T-helper 2 cell (primary cell): ENCODE measurements at places on chromosomes 1 and 21.

- DNase-seq, result no peak
These were observed 1.3 kb downstream of the AGO3 start for GRCh38 chr1:35932158-35932636.

DNA sequence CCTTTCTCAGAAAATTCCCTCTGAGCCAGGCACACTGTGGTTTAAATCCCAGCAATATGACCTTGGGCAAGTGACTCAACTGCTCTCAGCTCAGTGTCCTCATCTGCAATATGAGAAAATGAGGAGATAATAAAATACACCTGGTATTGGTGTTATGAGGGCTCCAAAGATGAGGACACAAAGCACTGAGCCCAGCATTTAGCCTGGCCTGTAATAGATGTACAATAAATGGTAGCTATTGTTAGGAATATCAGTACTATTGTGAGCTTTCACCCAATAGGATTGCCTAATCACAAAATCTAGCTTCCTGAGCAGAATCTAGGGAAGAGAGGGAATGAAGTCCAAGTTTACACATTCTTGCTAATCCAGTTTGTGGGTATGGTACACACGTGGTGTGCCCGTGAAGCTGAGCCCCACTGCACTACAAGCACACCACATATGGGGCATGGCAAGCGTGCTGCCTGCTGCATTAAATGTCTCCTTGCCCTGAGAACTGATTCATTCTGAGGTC, 24.3 kb upstream of the SLC30A1 start:
- no peak for DNase-seq

- no peak for DNase-seq
These were observed 60.6 kb downstream of the NFIA start for GRCh38 chr1:61142726-61143500.

- DNase-seq, result peak; percentile 75
These were observed 16.9 kb downstream of the CCSAP start for GRCh38 chr1:229325853-229326487.

DNA sequence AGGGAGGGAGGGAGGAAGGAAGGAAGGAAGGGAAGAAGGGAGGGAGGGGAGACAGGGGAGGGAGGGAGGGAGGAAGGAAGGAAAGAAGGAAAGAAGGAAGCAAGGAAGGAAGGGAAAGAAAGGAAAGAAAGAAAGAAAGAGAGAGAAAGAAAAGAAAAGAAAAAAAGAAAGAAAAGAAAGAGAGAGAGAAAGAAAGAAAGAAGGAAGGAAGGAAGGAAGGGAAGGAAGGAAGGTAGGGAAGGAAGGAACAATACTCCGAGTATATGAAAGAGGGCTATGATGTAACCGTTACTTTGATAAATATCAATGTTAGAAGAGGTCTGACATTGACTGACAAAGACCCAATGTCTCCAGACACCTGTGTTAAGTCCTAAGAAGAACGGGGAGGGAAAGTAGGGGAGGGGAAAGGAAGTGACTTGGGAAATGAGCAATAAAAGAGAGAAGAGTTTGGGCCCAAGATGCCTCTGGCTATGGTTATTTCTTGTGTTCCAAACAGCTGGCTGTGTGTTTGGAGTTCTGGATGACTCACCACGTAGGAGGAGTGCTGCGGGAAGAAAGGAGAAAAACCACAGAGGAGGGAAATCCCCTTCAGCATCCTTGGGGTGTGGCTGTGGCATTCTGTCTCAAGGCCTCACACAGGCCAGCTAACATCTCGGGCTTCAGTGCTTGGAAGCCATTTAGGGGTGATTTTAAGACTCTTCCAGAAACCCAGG, 37.0 kb upstream of the RXRG start:
- no peak for DNase-seq

DNA sequence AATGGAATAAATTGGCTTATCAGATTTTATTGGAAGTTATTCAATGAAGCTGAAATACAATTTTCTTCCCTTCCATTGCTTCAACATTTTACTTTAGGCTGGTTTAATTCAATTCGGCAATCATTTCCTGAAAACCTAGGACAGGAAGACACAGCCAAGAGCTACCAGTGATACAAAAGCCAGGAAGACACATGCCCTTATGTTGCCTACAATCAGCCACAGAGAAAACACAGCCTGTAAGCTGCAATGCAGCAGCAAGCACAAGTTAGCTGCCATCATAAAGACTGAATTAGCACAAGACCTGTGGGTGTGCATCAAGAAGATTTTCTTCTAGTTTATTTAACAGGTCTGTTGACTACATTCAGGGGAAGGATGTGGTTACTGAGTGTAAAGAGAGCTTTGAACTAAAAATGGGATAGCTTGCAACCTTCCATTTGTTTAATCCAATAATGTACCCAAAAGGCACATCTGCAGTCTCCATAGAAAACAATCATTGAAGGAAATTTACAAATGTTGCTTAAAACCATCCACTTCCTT, 193.8 kb downstream of the KCNH1 start:
- DNase-seq, result no peak

- DNase-seq, result no peak
These were observed at the start of gene LCE1E for GRCh38 chr1:152786077-152786476. LCE1E (plus strand) TSS chr1:152786257; CDS start chr1:152787300, 1,043 bp downstream.

- no peak for DNase-seq
These were observed 7.6 kb downstream of the COL16A1 start for GRCh38 chr1:31696242-31696641.

- DNase-seq, result no peak
These were observed 221.3 kb downstream of the PLPP3 start for GRCh38 chr1:56357927-56358690.

DNA sequence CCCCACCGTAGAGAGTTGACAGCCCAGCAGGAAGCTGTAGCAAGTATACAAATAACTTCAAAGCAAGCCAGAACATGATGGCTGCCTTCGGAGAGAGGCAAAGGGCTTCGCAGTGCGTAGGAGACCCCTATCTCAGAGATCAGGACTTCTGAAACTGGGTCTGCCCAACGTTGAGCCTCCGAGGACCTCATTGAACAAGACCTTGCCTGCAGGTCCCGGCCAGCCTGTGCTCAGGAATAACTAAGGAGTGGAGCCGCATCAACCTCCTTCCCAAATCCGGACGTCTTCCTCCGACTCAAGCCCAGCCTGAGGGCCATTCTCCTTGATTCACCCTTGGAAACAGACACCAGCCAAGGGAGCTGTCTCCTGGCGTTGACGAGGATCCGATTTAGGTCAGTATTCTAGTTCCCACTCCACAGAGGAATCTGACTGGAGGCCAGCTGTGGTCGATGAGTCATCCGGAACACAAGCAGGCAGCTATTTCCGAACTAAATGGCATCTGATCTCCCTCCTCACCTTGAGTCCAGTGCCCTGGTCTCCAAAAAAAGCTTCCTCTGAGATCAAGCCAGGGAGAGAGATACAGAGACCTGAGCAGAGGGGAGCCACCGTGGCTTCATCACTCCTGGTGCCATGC, 166.5 kb upstream of the COA6 start:
- no peak for DNase-seq

DNA sequence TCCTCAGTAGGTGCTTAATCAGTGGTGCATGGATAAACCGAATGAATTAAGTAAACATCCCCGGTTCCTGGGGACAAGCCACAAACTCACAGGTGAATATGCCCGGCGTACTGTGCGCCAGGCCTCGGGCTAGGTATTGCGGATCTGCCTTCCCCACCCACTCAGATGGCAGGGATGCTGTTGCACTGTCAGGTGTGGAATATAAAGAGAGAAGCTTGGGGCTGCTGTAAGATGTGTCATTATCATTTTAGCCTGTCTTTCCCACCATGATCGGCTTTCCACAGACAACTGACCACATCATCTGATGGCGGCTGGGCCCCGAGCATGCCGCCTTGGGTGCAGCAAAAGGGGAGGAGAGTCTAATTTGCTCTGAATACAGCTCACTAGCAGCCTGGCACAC, 45.4 kb upstream of the LRP8 start:
- no peak for DNase-seq

GRCh38 chr1:15260418-15261154, 13.6 kb downstream of the FHAD1 start:
- DNase-seq, result no peak

- no peak for DNase-seq
These were observed 69.2 kb upstream of the PDC start for GRCh38 chr1:186530109-186530508.

- DNase-seq, result no peak
These were observed 4.9 kb downstream of the NHLH1 start for GRCh38 chr1:160371756-160372155.

- DNase-seq, result no peak
These were observed 20.4 kb downstream of the OLFML2B start for GRCh38 chr1:162003061-162003829.

DNA sequence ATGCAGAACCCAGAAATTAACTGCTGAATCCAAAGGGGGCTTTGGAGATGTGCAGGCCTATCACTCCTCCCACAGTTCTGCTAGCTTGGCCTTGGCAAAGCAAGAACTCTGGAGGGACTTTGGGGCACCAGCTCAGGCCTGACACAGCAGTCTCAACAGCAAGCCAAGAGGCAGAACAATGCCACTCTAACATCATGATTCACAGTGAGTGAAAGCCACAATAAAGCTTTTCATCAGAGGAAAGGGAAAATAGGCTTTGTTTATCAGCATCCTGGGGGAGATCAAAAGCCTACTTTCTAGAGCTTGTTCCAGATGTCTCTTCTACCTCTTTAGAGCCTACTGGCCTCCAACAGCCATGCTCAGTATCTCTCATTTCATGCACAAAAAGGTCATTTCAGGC, 283.4 kb downstream of the KCNH1 start:
- no peak for DNase-seq

- no peak for DNase-seq
These were observed 33.4 kb downstream of the LRRC53 start for GRCh38 chr1:74478979-74479378.

- no peak for DNase-seq
These were observed 648.9 kb upstream of the CXADR start for GRCh38 chr21:16863908-16864307.

DNA sequence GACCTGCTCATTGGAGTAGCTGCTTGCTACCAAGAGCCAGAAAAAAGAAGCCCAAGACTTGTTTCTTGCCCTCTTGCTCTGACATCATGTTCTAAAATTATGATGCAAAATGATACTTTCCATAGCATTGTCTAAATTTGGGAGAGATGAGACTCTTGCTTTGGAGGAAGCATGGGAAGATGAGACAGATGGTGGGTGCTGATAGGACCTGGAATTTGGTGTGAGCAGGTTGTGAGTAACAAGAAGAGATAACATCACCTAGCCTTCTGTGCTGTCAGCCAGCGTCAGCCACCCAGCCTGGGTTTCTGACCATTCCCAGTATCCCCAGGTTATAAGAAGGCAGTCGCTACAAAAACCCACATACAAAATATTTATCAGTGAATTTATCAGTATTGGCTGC, 67.1 kb upstream of the GCLM start:
- no peak for DNase-seq

DNA sequence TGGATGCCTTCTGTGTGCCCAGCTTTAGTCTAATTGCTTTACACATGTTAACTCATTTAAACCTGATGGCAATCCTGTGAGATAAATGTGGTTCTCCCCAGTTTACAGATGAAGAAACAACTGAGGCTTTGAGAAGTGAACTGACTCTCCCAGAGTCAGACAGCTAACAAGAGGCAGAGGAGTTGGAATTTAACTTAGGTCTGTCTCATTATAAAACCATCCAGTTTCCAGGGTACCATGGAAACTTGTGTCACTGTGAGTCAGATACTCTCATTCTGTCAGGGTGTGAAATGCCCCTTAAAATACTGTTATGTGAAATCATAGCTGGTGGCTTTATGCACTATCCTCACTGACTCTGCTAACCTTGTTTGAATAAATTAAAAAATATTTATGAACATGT, 206.6 kb downstream of the PBX1 start:
- DNase-seq, result no peak

DNA sequence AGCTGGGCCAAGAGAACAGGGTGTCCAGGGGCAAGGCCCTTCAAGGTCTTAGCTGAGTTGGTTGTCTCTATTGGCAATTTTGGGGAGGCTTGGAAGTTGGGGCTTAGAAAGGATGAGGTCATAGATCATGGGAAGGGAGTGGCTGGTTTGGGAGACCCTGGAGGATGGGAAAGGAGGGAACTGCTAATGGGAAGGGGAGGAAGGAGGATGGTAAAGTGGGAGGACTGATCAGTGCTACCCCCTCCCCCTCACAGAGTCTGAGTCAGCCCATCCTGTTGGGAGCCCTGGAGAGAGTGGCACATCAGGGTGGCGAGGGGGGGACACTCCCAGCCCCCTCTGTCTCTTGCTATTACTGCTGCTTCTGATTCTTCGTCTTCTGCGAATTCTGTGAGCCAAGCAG, 5.1 kb downstream of the EFNA4 start:
- no peak for DNase-seq

DNA sequence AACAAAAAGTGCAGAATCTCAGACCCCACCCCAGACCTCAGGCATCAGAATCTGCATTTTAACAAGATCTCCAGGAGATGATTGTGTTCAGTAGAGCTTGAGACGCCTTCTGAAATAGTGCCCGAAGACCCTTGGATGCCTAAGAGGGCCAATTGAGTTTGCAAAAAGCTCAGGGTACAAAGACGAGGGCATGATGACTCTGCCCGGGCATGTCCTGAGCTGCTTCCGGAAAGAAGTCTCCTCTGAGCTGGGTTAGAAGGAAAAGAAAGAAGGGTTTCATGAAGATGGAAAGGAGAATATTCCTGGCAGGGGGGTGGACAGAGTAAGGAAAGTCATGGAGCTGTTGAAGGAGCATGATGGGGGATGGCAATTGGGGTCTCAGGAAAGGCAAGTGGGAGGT, 246.1 kb upstream of the TMEM51 start:
- DNase-seq, result no peak

DNA sequence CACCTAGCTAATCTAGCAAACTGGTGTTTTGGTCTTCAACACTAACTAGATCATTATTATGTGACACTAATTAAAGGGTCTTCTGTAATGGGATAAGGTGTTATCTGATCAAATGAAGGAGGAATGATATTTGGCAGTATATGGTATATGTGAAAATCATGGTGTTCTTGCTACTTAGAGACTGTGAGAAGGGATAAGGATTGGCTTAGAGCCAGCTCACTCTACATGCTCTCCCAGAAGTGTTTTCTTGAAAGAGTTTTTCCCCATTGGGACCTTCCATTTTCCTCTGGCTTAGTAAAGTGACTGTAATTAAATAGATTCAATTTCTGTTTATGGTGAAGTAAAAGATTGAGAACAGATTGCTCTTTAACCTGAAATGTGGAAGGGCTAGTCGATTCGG, 71.2 kb upstream of the RGL1 start:
- DNase-seq, result no peak
